ENCODE measurements at places on chromosomes 7 and 10.
A peak's percentile ranks its signal among the peaks of the same experiment; 100 is the strongest.

DNA sequence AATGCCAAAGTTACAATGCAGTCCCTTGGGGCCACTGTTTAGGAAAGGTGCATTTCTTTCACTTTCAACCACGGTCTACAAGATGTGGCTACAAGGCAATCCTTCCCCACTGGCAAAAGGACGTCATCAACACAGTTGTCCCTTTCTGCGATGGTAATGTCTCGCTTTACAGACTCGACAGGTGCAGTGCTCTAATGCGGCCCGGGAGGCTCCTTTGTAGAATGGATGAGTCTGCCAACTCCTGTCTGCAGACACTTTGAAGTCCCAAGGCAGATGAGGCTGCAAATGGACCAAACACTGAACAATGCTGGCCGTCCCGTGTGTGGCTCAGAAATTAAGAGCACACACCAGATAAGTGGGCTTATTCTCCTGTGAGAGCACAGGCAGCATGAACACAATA lies 133.7 kb downstream of the PIP4K2A start:
- no peak for DNase-seq

- no peak for DNase-seq
Observed at GRCh38 chr10:65950075-65950474, 975.8 kb upstream of the LRRTM3 start.

DNA sequence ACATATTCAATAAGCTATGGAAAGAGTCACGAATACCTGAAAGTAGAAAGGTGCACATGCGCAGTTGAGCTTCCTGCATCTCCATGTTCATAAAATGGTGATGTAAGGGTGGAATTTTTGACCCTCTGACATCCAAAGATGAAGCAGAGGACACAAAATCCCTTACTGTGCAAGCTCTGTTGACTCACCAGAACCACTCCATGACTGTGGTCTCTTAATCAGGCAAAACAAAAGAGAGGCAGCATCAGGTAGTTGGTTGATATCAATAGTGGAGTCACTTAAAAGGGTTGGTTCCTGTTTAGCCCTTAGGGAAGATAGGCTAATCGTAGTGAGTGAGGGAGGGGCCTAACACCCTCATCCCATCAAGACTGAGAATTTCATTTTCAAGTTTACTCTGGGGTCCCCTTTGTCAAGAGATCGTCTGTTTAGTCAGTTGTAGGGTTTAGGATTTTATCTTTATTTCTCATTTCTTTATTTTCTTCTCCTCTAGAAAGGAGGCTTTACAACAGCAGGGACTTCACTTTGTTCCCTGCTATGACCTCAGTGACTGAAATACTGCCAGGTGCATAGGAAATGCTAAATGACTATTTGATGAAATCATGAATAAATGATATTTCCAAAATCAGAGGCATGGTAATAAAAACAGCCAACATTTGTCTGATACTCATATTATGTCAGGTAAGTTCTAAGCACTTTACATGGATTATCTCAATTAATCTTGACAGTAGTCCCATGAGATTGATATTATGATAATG lies 98.1 kb downstream of the CD36 start:
- DNase-seq: no peak

DNA sequence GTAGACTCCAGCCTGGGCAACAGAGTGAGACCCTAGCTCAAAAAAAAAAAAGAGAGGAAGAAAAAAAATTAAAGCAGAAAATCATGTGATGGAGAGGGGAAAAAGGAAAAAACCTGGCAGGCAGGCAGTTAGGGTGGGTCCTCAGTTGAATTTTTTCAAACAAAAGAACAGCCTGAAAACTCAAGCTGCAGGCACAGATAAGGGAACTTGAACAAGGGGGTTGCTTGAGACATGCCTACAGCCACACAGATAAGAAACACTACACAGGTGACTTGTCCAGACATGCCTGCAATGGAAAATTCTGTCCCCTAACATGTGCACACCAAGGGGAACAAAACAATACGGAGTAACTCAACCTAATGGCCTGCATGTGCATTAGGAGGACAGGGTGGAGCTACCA lies 19.2 kb downstream of the VIM start:
- no peak for DNase-seq

- DNase-seq: no peak
Observed at GRCh38 chr10:80603516-80603915, 65.8 kb downstream of the SH2D4B start.

DNA sequence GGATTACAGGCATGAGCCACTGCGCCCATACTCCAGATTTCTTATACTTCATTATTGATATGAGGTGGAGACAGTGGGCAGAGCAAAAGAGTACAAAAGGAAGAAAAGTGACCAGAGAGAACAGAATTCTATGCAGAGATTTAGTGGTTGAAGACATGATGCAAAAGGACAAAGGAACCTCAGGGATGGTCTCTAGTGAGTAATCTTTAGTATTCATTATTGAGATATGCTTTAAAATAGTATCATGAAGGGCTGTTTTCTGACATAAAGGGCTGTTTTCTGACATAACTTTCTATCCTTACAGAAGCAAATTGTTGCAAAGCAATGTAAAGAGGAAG lies 81.2 kb upstream of the OIT3 start:
- no peak for DNase-seq

DNA sequence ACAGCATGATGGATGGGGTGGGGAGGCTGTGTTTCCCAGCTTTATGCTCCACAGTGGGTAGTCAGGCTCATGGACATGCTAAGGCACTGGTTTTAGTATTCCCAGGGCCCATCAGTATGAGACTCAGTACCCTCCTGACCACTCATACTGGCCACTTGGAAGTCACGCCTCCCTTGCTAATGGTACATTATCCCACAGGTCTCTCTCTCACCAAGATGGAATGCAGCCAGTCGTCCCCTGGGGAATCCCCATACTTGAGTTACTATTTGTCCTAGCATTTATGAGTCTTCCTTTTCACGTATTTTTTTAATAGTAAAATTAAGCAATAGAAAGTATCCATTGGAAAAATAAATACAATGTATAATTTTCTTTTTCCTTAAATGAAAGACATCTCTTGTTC lies 80.6 kb upstream of the TBX20 start:
- no peak for DNase-seq

DNA sequence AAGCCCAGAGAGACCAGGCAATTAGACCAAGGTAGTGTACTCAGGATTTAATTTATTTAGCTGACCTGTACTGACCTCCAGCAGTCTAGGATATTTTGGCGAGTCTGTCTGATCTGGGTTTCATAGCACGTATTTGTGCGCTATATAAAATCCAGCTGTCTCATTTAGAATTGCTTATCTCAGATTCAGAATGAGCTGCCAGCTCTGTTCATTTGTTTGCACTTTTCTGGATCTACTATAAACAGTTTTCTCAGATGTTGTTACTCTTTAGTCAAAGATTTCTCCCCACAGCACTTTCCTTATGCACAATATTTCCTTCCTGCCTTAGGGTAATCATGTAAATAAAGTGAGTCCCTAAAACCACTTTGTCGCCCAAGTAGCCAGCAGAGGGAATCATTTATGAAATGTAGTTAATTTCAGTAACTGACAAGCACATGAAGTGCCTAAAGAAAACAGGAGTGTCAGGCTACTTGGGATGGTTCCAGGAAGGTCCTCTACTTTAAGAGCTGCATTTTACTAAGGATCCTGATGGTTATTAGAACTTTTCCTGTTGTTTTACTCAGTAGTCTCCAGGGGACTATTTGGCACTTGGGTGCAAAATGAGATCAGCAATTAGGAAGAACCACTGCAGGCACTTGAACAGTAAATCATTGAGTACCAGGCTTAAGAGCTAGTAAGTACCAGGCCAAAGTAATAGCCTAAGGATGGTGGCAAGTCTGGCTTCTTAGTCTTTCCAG lies 226.4 kb downstream of the TWIST1 start:
- DNase-seq: peak; percentile 17

- no peak for DNase-seq
Observed at GRCh38 chr10:13038391-13038790, 36.9 kb upstream of the CCDC3 start.

DNA sequence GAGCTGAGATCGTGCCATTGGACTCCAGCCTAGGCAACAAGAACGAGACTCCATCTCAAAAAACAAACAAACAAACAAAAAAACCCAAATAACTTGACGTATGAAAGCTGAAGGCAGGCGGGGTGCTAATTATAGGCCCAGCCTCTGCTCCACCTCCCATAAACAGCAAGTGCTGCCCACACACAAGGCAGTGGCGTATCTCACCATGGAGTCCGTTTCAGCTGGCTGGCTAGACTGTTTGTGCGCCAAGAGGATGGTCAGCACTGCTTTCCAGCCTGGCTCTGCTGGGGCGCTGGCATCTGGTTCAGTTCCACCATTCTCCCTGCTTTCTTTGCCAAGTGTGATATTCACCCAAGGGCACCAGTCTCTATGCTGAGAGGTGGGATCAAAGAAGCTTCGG lies 29.1 kb downstream of the ZC3HC1 start:
- DNase-seq: no peak

DNA sequence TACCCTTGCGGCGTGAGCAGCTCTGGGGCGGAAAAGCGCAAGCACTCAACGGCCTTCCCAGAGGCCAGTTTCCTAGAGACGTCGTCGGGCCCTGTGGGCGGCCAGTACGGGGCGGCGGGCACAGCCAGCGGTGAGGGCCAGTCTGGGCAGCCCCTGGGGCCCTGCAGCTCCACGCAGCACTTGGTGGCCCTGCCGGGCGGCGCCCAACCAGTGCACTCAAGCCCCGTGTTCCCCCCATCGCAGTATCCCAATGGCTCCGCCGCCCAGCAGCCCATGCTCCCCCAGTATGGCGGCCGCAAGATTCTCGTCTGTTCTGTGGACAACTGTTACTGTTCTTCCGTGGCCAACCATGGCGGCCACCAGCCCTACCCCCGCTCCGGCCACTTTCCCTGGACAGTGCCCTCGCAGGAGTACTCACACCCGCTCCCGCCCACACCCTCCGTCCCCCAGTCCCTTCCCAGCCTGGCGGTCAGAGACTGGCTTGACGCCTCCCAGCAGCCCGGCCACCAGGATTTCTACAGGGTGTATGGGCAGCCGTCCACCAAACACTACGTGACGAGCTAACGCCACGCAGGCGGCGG lies 12.6 kb downstream of the TRIM8 start:
- no peak for DNase-seq

GRCh38 chr10:129963641-129964501 lies at the start of gene EBF3:
Gene EBF3 (minus strand): TSS chr10:129964274. CDS start chr10:129963768, 506 bp downstream.
- DNase-seq: peak; percentile 71

GRCh38 chr7:107879400-107880035 lies 11.5 kb upstream of the DLD start:
- peak; percentile 31 for DNase-seq

DNA sequence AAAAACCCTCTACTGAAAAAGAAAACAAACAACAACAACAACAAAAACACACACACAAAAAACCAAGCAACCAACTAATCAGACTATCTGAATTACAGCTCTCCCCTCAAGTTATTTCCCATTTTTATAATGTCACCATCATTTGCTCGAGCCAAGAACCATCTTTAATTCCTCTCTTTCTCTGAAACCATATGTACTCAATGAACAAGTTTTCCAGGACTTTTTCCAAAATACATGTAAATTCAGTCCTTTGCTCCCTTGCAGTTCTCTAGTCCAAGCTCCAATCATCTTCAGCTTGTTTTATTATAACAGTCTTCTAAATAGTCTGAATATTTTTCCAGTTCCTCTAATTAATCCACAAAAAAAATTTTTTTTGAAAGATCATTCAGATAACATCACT lies 506.0 kb downstream of the NXPH1 start:
- DNase-seq: no peak

DNA sequence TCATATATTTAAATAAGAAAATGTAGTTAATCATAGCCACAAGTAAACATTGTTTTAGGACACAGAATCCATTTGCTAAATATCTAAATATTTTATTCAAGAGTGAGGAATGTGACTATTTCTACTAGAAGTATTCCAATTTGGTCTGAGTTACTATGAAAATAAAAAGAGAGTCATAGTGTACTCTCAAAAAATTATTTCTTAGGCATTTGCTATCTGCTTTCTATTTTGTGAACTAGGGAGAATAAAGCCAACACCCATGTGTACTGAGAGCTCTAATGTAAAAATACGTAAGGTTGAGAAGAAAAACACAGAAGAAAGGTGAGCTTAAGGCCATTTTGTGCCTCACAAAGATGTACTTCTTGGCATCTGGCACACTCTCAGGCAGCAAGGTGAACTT lies 38.3 kb downstream of the PRTFDC1 start:
- DNase-seq: no peak

Measured in right lung (tissue), 10 donors.